T-cell (primary cell): ENCODE measurements at places on chromosomes 5 and 9. TPM values are rescaled to one million over a fixed set of nuclear protein-coding genes. Genes with fewer than 3 reads are reported as not detected.

FRMD3 gene
- 0.35 TPM for total RNA-seq

GRCh38 chr9:115883467-115884329 is 269.9 kb upstream of the PAPPA start:
- DNase-seq, result no peak

SLC4A9 gene
- total RNA-seq, result 0.18 TPM

DNA sequence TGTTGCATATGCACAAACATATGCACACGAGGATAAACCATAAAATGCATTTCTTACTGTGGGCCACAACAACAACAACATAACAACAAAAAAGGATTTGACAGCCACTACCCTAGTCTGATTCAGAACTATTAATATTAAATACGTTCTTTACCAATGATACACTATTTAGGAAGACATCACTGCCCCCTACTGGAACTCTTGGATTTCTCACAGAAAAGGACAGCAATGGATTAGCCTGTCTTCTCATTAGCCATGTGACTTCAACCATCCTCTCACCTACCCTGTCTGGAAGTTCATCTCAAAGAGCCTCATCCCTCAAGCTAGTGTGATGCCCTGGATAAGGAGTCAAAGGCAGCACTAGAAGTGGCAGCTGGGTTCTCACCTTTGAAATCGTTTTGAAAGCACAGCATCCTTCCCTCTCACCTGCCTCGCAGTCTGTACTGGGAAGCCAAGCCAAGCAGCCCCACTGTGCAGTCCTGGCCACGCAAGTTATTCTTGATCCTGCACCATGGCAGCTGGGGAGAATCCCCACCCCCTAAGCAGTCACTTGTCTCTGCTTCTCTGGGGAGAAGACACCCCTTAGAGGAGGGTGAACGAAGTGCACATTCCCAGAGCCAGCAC is 64.6 kb downstream of the SH3TC2 start:
- DNase-seq, result no peak

GRCh38 chr5:142095035-142095434 is 13.5 kb upstream of the NDFIP1 start:
- DNase-seq, result no peak

PDZD2 gene
- total RNA-seq, result 0.88 TPM

ASS1 gene
- total RNA-seq, result 0.92 TPM

PCDHA9 gene
- total RNA-seq, result not detected

UBE2QL1 gene
- 0.06 TPM for total RNA-seq

GRCh38 chr5:123119334-123119986 is 30.4 kb downstream of the PRDM6 start:
- no peak for DNase-seq

DNA sequence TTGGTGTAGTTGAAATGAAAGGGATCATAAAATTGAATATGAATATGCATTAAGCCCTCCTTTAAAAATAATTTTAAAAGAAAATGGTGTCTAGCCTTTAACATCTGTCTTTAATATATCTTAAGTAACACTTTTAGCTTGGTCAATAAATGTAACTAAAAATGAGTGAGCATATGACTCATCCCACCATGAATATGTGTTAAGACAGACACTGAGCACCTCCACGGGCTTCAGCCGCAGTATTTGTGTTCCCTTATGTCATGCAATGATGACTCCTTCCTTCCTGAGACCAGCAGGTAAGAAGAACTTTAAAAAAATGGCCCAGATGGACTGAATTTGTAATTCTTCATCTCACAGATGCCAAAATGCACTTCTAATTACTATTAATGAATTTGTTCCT is 563.2 kb downstream of the NR2F1-AS1 start:
- DNase-seq, result no peak

PROB1 gene
- 1.7 TPM for total RNA-seq

FAM193B gene
- total RNA-seq, result 233 TPM

- DNase-seq, result no peak
Observed at GRCh38 chr9:114851306-114851705, 45.5 kb upstream of the TNFSF15 start.

DNA sequence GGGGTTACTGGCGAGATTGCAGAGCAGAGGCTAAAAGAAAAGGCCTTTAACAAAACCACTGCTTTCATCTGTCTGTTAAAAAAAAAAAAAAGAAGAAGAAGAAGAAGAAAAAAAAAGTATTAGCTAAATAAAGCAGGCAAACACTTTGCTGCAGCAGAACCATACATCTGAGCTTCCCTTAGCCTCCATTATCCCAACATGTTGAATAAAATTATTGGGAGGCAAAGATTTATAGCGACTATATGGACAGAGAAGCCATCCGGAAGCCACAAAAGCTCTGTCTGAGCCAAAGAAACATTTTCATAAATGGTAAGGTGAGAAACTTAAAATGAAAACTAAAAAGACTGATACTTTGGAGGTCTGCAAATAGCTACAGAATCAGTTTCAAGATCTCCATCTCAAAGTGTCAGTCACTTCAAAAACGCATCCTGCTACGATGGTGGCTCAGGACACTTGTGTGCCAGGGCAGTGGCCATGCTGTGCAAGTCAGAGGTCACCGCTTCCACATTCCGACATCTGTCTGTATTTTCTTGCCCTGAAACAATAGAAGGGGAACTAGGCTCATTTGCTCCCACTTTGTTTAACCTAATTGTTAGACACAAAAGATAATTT is 9.6 kb downstream of the EFNA5 start:
- no peak for DNase-seq
